ENCODE measurements at places on chromosomes 3 and 15. TPM values are rescaled to one million over a fixed set of nuclear protein-coding genes. Genes with fewer than 3 reads are reported as not detected.

DNA sequence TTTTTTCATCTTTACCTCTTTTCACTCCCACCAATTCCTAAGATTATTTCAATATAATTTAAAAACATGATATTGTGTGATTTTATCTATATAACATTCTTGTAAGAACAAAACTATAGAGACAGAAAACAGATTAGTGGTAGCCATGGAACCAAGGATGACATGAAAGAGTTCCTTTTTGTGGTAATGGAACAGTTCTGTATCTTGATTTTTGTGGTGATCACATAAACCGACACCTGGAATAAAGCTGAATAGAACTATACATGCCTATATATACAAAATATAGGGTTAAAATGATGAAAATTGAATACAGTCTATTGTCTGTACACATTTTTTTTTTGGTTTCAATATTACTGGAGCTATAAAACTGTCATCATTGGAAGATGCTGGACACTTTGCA, 945.4 kb downstream of the SI start:
- DNase-seq: no peak

DNA sequence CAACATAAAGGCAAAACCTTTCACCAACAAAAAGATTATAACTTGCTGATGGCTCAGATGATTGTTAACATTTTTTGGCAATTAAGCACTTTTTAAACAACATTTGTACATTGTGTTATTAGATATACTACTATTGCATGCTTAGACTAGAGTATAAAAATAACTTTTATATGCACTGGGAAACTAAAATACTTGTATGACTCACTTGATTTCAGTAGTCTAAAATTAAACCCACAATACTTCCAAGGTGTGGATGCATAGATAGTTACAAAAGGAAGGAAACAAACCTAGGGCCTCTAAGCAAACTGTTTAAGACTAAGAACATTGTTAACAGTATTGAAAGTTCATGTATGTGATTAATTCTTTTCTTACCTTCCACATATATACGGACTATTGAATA, 1521.5 kb downstream of the OTOL1 start:
- no peak for DNase-seq

DNA sequence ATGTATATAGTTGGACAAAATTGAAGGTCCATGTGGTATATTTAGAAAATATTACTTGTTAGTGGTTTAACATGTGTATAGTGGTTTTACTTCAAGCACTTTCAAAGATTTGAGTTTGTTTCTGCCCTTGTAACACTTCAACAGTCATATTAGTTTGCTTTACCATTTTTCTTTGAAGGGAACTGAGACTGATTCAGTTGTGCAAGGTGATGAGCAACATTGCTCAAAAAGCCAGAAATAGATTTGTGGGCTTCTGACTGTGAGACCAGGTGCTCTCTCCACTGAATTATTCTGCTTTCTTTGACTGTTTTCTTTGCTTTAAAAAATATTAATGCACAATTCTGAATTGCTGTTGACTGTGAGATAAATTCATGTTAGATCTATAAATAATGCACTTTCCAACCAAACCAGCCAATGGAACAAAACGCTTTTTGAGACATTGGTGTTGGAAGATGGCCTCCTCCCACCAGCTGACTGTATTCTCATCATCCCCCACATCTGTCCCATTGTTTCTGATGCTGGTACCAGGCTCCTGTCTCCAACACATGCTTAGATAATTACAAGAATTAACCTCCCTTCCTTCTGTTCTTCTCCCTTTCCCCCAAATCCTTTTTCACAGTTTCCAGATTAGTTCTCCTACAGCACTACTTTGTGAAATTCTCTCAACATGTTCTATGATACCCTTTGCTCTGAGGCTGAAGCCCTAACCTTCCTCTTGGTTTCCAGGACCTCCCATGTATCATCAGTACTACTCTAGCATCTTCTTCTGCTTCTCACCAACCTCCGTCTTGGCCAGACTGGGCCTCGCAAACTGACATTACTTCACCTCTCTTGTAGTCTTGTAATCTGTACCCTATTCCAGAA, 27.9 kb downstream of the PLCL2 start:
- no peak for DNase-seq

DNA sequence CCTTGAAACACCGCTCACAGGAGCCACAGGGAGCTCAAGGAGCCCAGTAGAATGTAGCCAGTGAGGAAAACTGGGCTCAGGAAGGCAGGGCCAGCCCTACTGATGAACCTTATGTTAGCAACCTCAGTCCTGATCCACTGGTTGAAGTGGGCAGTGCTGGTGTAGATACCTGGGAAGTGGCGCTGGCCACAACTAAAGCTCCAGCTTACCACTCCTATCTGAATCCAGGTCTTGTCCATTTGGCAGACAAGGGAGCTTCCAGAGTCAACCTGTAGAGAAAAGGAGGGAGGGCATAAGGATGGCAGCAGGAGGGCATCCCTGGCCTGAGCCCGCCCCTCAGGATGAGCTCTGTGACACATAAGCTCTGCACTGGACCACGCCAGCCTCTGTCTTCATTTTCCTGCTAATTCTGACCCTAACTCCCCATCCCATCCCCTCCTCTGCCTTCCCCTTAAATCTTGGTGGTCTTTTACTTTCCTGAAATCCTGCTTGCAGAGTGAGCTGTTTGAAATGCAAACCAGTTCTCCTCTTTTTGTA, 2.1 kb upstream of the PRSS50 start:
- no peak for DNase-seq

REC114 gene
- total RNA-seq: not detected

TMC3 gene
- total RNA-seq: not detected

All from activated naive CD8-positive, alpha-beta T cell treated with anti-CD3 and anti-CD28 coated beads, Interleukin-2, amount 10 ng/mL, durations not matched to agents 7 days and 5 days (primary cell).